ENCODE measurements at places on chromosomes 12 and 14.

DNA sequence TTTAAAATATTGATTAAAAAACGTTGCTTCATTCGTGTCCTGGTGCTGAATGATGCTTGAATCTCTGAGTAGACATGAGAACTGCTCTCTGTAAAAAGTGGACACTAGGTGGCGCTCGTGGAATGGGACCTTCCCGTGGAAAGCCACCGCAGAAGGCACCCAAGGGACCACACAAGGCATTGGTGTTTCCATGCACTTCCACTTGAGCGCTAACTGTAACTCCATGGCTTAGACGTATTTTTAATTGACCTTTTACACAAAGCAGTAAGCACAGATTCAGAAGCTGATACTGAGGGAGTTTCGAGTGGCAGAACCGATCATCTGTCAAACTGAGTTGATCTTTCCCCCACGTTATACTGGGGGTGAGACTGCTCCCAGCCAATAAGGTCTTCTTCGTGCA is 135.3 kb downstream of the PRKCH start:
- DNase-seq = peak; percentile 71

- DNase-seq = no peak
These were observed 204.4 kb downstream of the RPS29 start for GRCh38 chr14:49381778-49382177.

DNA sequence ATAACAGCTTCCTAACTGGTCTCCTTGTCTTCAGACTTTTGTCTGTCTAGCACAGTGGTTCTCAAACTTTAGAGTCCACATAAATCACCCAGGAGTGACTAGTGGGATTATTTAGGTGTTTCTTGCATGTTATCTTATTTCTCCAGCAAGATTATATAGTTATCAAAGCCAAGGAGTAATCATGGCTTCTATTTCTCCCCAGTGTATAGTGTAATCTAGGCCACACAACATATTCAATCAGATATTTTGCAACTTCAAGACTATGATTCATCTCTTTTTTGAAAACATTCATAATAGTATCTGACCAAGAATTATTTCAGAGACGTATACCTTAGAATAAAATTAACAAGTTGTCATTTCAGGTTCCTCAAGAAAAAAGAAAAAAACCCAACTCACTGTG is 131.9 kb downstream of the CEP83 start:
- no peak for DNase-seq

- DNase-seq = no peak
These were observed 258.0 kb upstream of the DDHD1 start for GRCh38 chr14:53411125-53411524.

- DNase-seq = peak; percentile 53
These were observed 39.9 kb downstream of the PRPF40B start for GRCh38 chr12:49662998-49663843.

GRCh38 chr14:53060046-53060445 is 93.1 kb downstream of the DDHD1 start:
- DNase-seq = no peak

DNA sequence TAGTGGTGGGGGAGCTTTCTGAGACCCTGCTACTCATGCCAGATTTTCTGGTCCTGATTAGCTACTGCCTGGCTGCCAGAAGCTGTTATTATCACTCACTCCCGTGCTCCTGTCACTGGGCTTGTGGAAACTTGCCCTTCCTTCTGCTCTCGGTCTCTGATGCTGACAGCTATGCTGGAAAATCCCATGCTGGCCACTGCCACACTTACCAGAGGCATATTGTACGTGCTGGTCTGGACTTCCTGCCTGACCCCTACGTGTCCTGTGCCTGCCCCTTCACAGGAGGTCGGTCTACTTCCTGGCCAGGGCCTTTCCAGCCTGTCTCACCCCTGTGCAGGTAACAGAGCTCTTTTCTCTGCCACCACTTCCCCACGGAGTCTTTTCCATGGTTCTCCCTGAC is 149.4 kb upstream of the PLEKHG7 start:
- DNase-seq = no peak

DNA sequence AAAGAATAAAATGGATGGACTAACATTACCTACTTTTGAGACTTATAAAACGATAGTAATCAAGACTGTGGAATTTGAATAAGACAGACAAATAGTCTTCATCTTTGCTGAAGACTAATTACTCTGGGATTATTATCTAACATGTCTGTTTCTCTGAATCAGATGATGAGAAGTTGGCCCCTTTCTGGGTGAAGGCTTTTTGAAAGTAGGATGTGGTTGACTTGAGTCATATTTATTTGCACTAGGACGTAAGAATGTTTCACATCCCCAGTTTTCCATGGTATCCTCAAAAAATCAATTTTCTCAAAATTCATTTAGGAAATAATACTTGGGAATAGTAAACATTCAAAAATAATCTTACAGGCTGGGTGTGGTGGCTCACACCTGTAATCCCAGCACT is 31.8 kb downstream of the PKP2 start:
- no peak for DNase-seq

GRCh38 chr12:41932470-41932991 is 212.1 kb downstream of the GXYLT1 start:
- no peak for DNase-seq

DNA sequence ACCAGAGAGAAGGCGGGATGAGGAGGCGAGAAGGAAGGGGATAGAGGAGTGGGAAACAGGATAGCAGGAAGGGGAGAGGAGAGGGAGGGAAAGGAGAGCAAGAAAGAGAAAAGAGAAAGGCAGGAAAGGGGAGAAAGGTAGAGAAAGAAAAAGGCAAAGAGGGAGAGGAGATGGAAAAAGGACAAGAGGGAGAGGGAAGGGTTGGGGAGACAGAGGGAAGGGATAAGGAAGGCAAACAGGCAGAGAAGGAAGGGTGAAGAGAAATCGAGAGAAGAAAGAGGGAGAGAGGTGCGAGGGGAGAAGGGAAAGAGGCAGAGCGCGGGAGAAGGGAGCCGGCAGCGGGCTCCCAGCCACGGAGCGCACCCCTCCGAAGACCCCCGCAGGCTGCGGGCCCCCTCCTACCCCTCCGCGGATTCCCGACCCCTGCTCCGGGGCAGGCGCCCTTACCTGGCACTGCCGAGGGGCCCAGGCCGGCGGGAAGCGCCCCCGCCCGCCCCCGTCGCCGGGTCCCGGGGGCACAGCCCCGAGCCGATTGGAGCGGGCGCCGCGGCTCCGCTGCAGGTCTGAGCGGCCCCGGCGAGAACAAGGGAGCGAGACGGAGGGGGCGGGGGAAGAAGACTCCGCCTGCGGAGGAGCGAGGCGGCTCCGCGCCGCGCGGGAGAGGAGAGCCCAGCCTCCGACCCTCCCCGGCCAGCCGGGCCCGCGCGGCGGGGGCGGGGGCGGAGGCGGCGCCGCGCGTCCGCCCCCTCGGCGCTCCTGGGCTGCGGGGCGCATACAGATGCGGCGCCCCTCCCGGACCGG is at the start of gene CDH24:
TSS of gene CDH24 (minus strand) at position 565 of the 801 bp plus-strand sequence. CDS start 1,787 bp downstream, outside the sequence.
- no peak for DNase-seq

GRCh38 chr12:45183246-45183645 is 32.6 kb upstream of the ANO6 start:
- no peak for DNase-seq

DNA sequence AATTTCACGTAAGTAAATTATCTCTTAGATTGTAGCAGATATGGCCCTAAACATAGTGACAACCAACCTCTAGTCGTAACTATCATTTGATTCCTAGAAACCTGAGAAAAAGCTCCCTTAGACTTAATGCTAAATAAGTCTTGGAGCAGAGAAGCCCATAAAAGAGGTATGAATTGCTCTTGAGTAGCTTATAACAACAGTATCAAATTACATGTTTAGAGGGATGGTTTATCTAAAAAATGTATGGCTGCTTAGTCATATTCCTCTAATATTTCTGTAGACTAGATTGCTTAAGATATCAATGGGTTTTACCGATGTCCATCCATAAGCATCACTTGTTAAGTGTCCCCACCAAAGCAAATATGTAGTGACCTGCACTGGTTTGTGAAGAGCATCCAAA is 259.7 kb downstream of the NELL2 start:
- no peak for DNase-seq

DNA sequence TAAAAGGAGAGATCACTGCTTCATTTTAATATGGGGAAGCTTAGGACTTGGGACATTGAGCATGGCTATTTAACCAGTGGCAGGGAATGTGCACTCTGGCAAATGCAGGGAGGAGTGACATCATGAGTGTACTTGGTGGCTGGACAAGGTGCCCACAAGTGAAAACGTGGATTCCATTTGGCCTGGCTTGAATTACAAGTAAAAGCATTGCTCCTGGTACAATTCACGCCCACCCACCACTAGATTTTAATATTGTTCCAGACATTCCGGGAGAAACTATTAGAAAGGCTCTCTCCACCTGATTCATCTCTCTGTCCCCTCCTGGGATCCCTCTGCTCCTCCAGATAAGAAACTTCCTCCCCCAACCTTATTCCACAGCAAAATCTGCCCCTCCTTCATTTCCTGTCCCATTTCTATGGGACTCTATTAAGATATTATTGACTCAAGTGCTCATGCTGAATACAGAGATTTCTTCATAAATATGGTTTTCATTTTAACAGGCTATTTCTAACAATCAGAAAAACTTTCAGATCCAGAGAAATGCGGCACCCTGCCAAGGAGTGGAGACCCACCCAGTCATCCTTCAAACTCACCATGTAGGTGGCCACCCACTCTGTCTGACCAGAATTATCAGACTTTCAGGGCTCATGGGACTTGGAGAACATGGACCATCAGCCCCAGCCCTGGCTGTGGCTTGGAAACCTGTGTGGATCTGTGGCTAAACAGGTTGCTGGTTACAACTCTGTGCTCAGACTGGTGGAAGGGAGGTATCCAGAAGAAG is 43.2 kb downstream of the SSPN start:
- DNase-seq = no peak

- DNase-seq = no peak
These were observed 37.6 kb upstream of the TSPAN8 start for GRCh38 chr12:71195338-71195896.

GRCh38 chr14:96088911-96089310 is 49.7 kb downstream of the C14orf132 start:
- no peak for DNase-seq

DNA sequence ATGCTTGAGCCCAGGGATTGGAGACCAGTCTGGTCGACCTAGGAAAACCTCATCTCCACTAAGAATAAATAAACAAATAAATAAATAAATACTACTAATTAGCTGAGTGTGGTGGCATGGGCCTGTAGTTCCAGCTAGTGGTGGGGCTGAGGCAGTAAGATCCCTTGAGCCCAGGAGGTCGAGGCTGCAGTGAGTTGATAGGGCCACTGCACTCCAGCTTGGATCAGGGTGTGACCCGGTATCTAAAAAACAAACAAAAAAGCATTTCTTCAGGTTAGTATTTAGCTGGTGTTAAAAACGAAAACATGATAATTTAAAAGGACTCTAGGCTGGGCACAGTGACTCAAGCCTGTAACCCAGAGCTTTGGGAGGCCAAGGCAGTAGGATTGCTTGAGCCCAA is 1.2 kb upstream of the FGD4 start:
- no peak for DNase-seq

DNA sequence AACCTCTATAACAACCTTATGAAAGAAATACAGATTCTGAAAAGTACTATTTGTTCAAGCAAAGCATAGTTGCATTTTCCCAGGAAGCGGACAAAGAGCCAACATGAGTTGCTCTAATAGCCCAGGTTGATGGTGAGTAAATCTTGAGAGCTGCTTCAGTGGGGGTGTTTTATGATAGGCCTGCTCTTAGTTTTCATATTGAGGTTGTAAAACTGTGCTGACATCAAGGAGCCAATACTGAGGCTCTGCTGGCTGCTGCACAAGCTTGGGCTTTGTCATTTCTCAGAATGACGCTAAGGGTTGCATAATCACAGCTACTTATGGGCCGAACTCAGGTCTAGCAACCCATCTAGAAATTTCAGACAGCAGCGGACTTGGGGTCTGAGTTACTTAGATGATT is 11.5 kb downstream of the TBC1D30 start:
- DNase-seq = no peak

GRCh38 chr14:21264025-21264801 is 5.0 kb downstream of the HNRNPC start:
- DNase-seq = no peak

DNA sequence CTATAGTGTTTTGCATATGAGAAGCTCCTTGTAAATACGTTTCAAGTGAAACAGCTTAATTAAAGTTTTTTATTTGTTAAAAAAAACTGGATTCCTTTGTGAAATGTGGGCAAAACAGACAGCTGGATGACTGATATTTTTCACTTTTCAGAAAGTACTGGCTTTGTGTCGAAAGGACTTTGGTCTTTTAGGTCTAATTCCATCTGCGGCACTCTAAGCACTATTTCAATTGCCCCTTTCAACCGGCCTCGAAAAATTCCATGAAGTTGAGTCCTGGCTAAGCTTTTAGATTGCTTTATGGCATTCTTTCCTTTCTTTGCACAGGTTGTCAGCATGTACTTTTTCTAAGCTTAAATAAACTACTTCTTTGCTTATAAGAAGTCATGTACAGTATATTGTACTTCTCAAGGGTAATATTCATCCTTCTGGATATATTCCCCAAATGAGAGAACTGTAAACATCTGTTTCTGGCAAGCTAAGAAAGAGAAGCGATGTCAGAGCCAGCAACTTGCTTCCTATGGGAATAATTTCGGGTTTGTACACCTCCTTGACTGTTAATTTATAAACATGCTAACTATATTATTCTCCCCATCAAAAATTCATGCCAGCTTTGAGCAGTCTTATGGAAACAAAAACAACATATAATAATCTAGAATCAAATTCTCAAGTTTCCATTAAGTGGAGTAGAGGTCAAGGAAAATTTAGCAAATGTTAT is 611.3 kb downstream of the ETNK1 start:
- DNase-seq = no peak

DNA sequence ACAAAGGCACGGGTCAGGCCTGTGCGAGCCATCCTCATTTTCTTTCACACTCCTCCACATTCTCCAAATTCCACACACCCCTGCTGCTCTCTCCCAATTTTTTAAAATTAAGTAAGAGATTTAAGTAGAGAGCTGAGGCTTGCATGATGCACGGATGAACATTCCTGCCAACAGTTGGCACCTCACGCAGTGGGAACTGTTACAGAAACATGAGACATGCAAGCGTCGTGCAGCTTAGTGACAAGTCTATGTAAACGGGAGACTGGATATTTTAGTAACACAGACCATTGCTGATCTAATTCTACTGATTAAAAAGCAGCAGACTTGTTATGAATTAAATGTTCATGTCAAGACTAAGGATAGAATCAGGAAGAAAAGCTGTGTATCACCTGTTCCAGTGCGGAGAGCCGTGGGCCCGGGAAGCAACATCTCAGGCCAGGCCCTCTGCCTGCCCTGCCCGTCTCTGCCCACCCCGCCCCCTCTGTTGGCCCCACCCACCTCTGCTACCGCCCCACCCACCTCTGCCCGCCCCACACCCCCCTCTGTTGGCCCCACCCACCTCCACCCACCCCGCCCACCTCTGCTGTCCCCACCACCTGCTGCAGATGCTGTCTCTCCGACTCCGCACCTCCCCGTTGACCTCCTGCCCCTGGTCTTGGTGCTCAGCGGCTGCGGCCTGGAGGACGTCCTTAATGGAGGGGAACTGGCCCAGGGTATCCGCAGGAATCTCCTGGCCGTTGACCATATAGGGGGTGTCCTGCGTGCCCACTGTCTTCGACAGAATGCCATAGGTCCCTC is 21.2 kb downstream of the GOLGA3 start:
- DNase-seq = no peak

GRCh38 chr14:36519431-36520321 is at the start of gene NKX2-1:
Gene NKX2-1, minus strand, starts transcription at chr14:36520232. Its CDS starts 103 bp downstream, at chr14:36520129.
- DNase-seq = no peak

Measured in activated CD4-positive, CD25-positive, alpha-beta regulatory T cell (primary cell).